ENCODE measurements at places on chromosomes 2 and 18. TPM values are rescaled to one million over a fixed set of nuclear protein-coding genes. Genes with fewer than 3 reads are reported as not detected.

The KCNE4 gene
- 0.14 TPM for total RNA-seq

The AOX1 gene
- total RNA-seq: 16.8 TPM

The ANKRD30BL gene
- not detected for total RNA-seq

The CCDC150 gene
- 5.5 TPM for total RNA-seq

The LRP1B gene
- total RNA-seq: not detected

The AKAIN1 gene
- not detected for total RNA-seq

The MYO7B gene
- 0.07 TPM for total RNA-seq

The LYPD6B gene
- 7.7 TPM for total RNA-seq

The ALPG gene
- total RNA-seq: not detected

The BOLL gene
- not detected for total RNA-seq

The DNAJC5G gene
- not detected for total RNA-seq

The L3MBTL4 gene
- 1.0 TPM for total RNA-seq

The CD226 gene
- 0.75 TPM for total RNA-seq

The SLC16A14 gene
- total RNA-seq: 0.92 TPM

The HAAO gene
- 0.48 TPM for total RNA-seq

The CNGA3 gene
- total RNA-seq: not detected

The DAW1 gene
- total RNA-seq: 0.39 TPM

The POTEJ gene
- total RNA-seq: not detected

The UGT1A4 gene
- 0.34 TPM for total RNA-seq

The PLCL1 gene
- not detected for total RNA-seq

The KRTCAP3 gene
- 40.2 TPM for total RNA-seq

The ST6GAL2 gene
- 0.03 TPM for total RNA-seq

The EFHD1 gene
- total RNA-seq: not detected

The TANC1 gene
- 28.0 TPM for total RNA-seq

The EMX1 gene
- total RNA-seq: not detected

The REG3G gene
- not detected for total RNA-seq

The RUFY4 gene
- not detected for total RNA-seq

The RFX8 gene
- not detected for total RNA-seq

The MC2R gene
- total RNA-seq: not detected

The FEZ2 gene
- total RNA-seq: 43.1 TPM

The NEMP2 gene
- total RNA-seq: 5.6 TPM

The NPPC gene
- total RNA-seq: not detected

The INHA gene
- total RNA-seq: 0.11 TPM

The NFATC1 gene
- 4.4 TPM for total RNA-seq

The PLGLB2 gene
- 0.24 TPM for total RNA-seq

The D2HGDH gene
- total RNA-seq: 10.8 TPM

The SERPINB5 gene
- 314 TPM for total RNA-seq

The GPR155 gene
- 3.6 TPM for total RNA-seq

The GEN1 gene
- 20.7 TPM for total RNA-seq

The TMEM198 gene
- 1.0 TPM for total RNA-seq

The UGT1A5 gene
- total RNA-seq: 0.53 TPM

The SFTPB gene
- total RNA-seq: not detected

The DLX2 gene
- total RNA-seq: 1.4 TPM

The PPIL3 gene
- 29.0 TPM for total RNA-seq

The PDE11A gene
- total RNA-seq: 0.20 TPM

The THSD7B gene
- total RNA-seq: 0.10 TPM

The SMCHD1 gene
- total RNA-seq: 36.0 TPM

The KIF3C gene
- total RNA-seq: 20.6 TPM

The TMEFF2 gene
- total RNA-seq: not detected

The ATOH8 gene
- total RNA-seq: not detected

Data from foreskin keratinocyte (primary cell).